RWPE1 (cell line): ENCODE measurements at places on chromosomes 3 and 15.

DNA sequence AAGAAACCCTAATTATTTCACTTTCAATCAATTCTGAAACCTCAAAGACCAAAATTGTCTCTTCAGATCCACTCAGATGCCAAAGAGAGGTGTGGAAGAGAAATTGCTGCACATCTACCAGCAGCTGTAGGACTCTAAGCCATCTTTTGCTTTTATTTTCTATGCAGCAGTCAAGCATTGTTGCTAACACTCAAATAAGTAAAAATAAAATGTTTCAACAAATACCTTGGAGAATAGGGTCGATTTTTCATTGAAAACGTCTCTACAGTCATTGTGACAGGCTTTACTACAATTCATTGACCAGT is 66.4 kb upstream of the CFAP20DC start:
- DNase-seq, result no peak

- DNase-seq, result peak; percentile 51
Observed at GRCh38 chr3:64163755-64164148, 61.5 kb downstream of the PRICKLE2 start.

GRCh38 chr3:146468671-146469149 is 651 bp downstream of the PLSCR2 start:
- DNase-seq, result no peak

- DNase-seq, result no peak
Observed at GRCh38 chr3:172142051-172142863, 102.9 kb downstream of the FNDC3B start.

DNA sequence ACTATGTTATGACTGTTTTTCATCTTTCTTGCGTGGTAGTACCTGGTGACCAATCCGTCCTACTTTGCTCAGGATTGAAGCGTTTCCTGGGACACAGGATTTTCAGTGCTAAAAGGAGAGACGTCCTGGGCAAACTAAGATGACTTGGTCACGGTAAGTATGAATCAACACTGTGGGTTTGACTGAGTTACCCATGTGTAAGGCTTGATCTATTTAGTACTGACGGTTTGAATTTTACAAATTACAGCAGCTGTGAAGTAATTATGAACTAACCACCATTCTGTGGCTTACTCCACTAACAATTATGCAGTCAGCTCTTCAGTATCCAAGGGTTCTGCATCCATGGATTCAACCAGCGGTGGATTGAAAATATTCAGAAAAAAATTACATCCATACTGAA is 172.9 kb upstream of the FEZF2 start:
- no peak for DNase-seq

GRCh38 chr3:178388473-178388872 is 147.8 kb upstream of the KCNMB2 start:
- DNase-seq, result no peak

DNA sequence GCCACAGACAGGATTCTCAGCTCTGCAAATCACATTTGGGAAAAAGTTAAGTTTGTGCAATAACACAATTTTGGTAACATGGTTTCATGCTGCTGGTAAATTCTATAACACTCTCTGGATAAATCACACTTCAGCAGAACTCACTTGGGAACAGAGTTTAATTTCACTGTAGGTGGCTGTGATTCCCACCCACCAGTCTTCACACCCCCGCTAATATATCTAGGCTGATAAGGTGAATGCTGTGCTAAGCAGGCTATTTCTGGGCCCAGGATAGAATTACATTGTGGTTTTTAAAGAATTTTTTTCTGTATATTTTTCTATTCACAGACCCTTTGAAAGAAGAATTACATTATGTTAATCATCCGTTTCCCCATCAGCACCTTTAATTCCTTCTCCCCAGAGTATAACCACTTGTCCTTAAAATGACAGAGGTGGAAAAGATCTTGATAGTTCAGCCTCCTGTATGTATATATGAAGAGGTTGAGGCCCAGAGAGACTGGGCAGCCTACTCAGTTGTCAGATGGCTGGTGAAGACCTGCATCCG is 22.9 kb downstream of the MAP2K1 start:
- no peak for DNase-seq

DNA sequence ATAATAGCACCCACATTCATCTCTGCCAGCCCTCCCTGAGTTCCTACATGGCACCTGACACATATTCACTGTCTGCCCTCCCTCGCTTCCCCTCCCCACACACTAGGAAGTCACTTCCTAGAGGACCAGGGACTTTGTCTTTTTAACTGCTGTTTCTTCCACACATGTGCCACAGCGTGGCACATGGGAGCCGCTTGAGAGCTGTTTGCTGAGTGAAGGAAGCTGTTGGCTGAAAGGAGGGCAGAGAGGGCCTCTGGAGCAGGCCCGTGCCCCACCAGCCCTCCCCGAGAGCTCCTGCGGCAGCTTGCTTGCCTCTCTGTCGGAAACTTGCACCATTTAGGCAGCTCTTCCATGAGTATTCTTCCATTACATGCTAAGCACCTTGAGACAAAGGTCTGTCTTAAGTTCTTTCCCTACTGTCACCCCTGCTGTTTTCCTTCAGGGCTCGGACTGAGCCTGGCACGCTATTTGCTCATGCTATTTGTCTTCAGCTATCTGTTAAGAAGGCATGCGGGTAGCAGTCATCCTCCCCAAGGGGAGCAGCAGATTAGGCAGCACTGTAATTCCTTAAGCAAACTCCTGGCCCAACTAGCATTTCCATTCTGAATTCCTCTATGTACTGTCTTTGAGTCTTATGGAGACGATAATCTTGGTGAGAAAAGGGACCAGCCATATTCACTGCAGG is 72.2 kb downstream of the CACNA1D start:
- DNase-seq, result no peak
